ENCODE measurements at places on chromosomes 16 and 17.

- no peak for DNase-seq
These were observed 17.4 kb upstream of the MAP3K14 start for GRCh38 chr17:45334231-45334630.

GRCh38 chr17:60240290-60240689 lies 90.5 kb downstream of the CA4 start:
- no peak for DNase-seq

GRCh38 chr17:752620-753219 lies 656 bp upstream of the GEMIN4 start:
- peak; percentile 42 for DNase-seq

DNA sequence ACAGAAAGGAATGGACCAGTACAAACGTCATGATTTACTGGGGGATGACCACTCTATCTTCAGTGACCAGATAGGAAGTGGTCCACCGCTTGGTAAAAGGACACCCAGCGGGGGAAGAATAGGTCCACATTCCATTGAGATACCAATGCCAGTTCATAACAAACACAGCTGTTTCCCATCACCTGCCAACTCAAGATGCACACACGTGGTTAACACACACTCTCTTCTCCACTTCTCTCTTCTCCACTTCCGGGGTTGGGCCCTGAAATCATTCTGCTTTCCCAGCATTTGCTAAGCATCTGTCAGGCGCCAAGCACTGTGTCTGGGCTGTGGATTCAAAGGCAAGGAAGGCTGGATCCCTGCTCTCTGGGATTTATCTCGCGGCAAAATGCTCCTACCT lies 175.5 kb downstream of the SLC39A11 start:
- DNase-seq: no peak

GRCh38 chr16:24836836-24837235 lies 8.9 kb upstream of the SLC5A11 start:
- no peak for DNase-seq

GRCh38 chr17:82490512-82491195 lies 28.9 kb upstream of the FOXK2 start:
- DNase-seq: peak; percentile 23

DNA sequence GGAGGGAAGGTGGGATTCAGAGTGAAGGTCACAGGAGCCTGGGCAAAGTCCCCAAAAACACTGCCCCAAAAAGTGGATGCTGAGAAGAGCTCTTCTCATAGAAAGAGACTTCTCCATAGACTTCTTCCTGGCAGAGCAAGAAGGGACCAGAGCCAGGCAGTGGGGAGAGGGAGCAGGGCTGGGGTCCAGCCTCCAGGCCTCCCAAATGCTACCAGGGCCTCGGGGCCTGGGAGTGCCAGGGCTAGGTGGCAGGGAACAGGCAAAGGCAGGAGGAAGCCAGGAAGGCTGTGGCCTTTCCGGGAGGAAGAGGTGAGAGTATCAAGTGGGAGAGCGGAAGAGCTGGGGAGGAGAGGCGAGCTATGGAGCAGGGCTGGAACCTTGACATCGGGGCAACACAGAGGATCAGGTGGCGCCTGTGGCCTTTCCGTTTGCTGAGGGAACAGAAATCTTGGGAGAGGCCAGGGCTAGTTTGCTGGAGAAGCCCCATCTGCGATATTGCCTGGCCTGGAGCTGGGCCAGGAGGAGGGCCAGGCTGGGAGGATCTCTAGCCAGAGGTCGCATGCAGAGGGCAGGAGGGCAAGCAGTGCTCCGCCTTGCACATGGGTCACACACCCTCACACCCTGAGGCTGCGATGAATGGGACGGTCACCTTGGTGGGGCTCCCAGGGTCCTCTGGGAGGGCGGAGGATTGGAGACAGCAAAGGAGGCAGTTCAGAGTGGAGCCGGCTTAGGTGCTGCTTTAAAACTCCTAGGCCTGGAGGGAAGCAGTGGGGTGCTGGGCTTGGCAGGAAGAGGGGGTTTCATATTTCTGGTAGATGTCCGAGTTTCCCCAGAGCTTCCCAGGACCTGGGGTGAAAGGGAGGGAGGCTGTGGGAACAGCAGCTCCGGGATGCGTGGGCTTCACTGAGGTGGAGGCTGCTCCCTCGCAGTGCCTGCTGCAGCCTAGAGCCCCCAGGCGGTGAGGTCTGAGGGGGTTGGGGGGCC lies 3.4 kb downstream of the SLC16A5 start:
- no peak for DNase-seq

DNA sequence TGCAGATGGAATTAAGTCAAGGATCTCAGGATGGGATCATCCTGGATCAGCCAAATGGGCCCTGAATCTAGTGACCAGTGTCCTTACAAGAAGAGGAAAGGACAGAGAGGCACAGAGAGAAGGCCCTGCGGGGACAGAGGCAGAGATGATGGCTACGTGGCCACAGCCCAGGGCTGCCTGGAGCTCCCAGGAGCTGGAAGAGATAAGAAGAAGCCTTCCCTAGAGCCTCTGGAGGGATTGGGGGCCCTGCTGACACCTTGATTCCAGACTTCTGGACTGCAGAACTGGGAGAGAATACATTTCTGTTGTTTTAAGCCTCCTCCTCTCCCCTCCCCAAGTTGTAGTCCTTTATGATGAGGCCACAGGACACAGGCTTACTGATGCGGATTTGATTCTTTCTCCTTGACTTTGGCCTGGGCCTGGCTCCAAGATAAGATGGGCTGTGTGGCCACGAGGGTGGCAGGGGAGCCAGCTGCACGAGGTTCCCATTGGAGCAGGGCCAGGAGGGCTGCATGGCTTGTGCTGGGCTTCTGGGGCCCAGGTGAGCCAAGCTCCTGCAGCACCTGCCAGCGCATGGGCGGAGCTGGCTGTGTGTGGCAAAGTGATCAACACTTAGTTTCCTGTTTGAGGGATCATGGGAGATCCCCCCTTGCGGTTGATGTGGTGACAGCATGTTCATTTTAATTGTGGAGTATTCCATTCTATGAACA lies 146.1 kb downstream of the IRF8 start:
- no peak for DNase-seq

GRCh38 chr17:37774504-37774903 lies 29.6 kb upstream of the HNF1B start:
- DNase-seq: no peak

GRCh38 chr16:62190426-62190825 lies 154.2 kb upstream of the CDH8 start:
- DNase-seq: no peak

- peak; percentile 81 for DNase-seq
These were observed 99.6 kb downstream of the SOCS1 start for GRCh38 chr16:11156401-11156800.

DNA sequence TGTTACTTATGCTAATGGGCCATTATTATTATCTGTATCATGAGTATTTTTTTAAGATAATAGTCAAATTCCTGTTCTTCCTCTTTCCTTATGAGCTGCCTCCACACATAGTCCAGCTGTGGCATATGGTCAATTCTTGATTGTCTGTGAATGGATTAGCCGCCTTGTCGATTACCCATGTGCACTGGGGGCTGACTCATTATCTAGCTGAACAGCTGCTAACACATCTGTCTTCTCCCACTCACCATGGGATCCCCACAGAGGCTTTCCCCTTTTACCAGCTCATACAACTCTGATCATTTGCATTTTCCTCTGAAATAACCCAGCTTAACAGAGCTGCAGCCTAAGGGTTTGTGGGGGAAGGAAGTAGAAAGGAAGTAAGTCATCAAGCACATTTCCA lies 915.0 kb downstream of the CDH11 start:
- no peak for DNase-seq

DNA sequence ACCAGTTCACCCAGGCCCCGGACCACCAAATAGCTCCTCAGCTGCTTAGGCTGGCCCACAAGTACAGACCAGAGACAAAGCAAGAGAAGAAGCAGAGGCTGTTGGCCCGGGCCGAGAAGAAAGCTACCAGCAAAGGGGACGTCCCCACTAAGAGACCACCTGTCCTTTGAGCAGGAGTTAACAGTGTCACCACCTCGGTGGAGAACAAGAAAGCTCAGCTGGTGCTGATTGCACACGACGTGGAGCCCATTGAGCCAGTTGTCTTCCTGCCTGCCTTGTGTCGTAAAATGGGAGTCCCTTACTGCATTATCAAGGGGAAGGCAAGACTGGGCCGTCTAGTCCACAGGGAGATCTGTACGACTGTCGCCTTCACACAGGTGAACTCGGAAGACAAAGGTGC lies 15.4 kb downstream of the FOXF1 start:
- DNase-seq: no peak

GRCh38 chr16:83714286-83714685 lies 93.5 kb upstream of the HSBP1 start:
- no peak for DNase-seq

DNA sequence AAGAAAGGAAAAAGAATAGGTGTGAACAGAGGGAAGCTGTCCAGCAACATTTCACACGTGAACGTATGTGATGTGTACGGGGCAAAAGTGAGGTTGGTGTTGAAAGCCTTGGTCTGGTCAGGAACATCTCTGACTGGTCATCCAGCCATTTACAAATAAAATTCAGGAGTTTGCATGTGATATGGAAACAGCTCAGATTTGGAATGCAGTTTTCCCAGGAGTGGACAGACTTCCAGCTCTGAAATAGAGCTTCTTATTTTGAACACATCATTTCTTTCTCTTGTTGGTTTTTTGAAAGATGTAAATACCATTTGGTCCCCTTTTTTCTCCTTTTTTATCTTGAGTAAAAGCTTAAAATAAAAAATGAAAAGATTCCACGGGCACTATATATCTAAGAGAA lies 566.2 kb upstream of the ZFHX3 start:
- DNase-seq: no peak

- peak; percentile 70 for DNase-seq
These were observed at the start of gene TRIM65 for GRCh38 chr17:75896415-75897159. Gene TRIM65 (minus strand): TSS chr17:75896951. CDS start chr17:75896937, 14 bp downstream.

All from NCI-H2171 (cell line).